Immature natural killer cell (primary cell): ENCODE measurements at places on chromosomes 5 and 9.

DNA sequence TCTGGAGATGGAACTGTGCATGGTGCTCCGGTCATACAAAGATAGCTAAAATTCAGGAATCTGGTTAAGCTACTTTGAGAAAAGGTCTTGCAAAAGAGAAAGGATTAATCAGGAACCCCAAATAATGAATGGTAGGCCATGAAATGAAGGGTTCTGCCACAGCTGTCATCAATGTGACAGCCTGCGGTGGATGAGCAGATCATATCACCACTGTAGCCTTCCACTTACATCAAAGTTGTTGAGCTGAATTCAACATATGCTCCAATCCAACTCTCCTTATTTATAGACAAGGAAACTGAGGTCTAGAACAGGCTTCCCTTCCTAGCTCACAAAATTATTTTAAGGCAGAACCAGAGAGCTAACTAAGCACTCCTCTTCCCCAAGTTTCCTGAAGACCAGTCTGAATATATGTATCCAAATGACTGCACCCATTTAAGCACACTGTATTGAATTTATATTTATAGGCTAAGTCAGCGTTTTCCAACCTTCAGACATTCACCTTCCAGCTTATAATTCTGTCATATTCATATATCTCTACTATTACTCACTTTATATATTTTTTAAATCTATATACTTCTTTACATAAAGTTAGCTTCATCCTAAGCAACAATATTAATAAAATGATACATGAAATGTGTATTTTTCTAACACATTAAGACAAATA, 13.9 kb upstream of the PTGER4 start:
- no peak for DNase-seq

GRCh38 chr9:100072805-100073204, 26.0 kb downstream of the ERP44 start:
- no peak for DNase-seq

DNA sequence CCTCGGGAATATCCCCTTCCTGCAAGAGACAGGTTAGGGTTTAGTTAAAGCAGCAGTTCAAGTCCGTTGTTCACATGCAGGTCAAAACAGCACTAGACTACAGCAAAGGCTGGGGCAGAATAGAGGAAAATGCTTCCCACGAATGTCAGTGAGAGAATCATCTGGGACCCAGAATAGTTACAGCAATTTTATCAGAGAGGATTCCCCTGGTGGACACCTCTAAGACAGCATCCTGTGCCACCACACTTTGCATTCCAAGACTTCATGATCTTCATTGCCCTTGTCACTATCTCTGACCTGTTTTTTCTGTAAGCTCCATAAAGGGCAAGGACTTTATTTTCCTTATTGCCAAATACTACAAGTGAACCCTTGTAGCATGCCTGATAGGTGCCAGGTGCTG, 12.9 kb downstream of the GRXCR2 start:
- DNase-seq: no peak

DNA sequence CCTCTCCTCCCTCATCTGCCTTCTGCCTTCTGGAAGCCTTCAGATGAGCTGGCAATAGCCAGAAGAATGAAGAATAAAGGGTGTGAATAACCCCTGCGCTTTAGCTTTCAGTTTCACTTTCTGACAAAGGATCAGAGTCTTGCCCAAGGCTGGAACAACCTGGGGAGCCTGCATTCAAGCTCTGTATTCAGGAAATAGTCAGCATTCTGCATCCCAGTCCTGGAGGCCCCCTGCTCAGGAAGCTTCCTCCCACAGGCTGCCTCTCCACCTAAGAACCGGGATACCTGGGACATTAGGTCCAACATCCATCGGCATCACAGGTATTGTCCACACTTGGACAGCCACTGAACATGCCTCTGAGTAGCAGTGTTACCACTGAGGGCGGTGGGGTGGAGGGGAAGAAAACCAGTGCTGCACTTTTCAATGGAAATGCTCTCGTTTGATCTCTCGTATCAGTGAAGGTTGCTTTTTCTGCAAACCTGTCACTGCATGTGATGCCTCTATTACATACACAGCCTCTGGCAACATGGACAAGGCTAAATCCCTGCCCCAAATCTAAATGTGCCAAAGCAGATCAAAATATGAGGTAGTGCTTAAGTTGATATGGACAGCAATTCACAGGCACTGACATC, 39.8 kb upstream of the ACO1 start:
- no peak for DNase-seq

DNA sequence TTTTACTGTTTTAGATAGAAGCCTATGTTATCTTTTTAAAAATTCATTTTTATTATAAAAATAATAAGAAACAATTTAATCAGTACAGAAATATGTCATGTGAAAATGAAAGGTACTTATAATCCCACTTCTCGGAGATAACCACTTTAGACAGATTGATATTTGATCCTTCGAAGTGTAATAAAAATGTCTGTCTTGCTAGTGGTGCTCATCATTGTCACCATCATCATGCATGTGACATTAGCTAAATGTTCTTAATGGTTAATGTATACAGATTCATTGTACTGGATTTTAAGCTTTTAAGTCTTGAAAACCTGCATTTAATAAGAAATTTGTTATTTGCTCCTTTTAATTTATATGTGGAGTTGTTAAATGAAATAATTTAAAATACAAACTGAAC, 30.1 kb upstream of the FAM120AOS start:
- no peak for DNase-seq

GRCh38 chr5:140148508-140148907, 22.8 kb downstream of the IGIP start:
- DNase-seq: no peak

GRCh38 chr9:29297592-29297991, 1724.3 kb upstream of the C9orf72 start:
- peak; percentile 11 for DNase-seq

DNA sequence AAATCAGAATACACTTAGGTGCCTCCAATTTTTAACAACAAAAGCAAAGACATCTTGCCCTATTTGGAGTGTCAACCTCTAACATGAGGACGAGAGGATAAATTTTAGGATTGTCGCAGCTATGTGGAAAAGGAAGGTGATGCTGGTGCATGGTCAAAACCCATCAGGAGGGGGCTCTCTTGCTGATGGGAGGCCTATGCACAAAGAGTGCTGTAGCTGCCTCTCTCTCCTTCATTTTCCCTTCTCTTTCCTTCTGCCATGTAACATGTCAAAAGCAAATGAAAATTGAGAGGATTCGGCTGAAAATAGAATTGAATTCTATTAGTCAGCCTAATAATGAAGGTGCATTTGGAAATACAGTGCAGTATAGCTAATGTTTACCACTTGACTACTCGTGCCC, 578.7 kb upstream of the ZNF462 start:
- DNase-seq: no peak

DNA sequence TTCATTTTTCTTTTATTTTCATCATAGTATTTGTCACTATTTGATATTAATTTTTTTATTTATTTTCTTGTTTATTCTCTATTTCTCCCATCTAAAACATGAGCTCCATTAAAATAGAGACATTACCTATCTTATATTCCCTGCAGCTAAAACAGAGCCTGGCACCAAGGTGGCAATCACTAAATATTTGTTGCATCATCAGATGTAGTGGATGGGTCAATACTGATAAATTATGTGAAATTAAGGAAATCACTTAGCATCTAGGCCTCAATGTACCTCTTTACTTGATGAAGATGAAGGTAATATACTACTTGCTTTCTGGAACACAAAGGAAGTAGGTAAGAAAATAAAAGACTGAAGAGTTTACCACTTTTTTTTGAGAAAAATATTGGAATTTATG, 24.6 kb downstream of the MFAP3 start:
- DNase-seq: no peak

DNA sequence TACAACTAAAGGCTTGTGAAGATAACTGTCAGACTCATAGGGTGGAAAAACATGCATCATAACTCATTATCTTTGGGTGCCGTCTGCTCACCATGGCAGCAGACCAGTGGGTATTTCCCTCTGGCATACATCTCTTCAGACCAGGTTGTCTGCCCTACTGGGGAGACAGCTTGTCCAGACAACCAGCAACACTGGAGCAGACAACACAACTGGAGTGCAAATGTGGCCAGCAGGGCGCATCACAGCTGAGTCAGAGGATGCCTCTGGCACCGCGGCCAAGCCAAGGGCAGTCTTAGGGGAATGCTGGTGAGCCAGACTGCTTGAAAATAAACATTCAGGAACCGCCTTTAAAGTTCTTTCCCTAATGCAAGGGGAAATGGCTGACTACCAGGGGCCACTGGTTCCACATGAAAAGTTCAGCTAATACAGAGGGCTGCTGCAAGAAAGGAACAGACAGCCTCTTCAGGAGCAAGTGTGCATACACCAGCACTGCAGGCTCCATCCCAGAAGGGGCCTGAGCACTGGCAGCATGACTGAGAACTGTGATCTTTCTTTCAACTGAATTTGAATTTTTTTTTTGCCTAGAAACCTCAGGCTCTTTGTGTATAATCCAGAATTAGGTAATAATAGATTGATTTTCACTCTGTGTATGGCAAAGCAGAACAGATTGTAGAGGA, 77.3 kb downstream of the MAMDC2 start:
- no peak for DNase-seq

- DNase-seq: no peak
Observed at GRCh38 chr9:33329979-33330378, 39.7 kb downstream of the NFX1 start.

DNA sequence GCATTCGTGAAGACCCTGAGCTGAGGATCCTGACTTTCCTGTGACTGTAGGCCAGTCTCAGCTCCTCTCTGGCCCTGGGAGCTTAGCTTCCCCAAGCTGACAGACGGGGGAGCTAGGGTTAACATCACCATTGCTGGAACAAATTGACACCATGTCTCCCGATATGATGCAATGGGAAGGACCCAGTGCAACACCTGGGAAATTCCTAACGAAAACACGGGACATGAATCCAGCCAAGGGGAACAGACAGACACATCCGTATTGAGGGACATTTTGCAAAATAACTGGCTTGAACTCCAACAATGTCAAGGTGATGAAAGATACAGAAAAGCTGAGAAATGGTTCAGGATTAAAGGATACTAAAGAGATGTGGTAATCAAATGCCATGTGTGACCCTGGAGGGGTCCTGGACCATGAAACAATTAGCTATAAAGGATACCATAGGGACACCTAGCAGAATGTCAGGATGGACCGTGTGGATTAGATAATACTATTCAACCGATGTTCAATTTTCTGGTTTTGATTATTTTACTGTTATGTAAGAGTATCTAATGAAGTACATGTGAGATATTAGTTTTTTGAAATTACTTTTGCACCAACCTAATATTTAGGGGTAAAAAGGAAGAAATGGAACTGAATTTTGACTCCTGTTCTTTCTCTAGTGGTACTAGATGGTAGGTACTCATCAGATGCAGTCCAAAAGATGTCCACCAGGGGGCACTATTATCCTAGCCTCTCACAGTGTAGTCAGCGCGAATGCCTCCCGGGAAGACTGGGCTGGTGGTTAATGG, 52.7 kb downstream of the NDST1 start:
- DNase-seq: peak; percentile 72

DNA sequence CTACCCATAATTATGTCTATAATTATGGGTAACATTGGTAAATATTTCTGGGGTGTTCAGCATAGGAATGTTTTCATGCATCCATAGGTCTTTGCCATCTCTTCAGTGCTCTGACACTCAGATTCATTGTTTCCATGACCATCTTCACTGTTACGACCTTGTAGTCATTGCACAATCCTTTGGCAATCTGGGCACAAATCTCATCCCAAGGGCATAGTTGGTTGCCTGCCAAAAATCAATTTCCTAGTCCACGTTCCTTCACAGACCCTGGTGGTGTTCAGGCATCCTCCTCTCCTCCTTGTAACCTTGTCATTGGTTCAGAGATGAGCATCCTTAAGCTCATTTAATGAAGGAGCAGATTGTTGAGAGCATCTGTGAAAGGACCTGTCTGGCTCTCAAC, 1400.7 kb downstream of the CDH12 start:
- no peak for DNase-seq

GRCh38 chr5:443239-444151, 519 bp downstream of the EXOC3 start:
- DNase-seq: no peak

GRCh38 chr5:74105126-74105780, 479.3 kb downstream of the ARHGEF28 start:
- no peak for DNase-seq

- no peak for DNase-seq
Observed at GRCh38 chr5:53871775-53872174, 311.3 kb downstream of the NDUFS4 start.

DNA sequence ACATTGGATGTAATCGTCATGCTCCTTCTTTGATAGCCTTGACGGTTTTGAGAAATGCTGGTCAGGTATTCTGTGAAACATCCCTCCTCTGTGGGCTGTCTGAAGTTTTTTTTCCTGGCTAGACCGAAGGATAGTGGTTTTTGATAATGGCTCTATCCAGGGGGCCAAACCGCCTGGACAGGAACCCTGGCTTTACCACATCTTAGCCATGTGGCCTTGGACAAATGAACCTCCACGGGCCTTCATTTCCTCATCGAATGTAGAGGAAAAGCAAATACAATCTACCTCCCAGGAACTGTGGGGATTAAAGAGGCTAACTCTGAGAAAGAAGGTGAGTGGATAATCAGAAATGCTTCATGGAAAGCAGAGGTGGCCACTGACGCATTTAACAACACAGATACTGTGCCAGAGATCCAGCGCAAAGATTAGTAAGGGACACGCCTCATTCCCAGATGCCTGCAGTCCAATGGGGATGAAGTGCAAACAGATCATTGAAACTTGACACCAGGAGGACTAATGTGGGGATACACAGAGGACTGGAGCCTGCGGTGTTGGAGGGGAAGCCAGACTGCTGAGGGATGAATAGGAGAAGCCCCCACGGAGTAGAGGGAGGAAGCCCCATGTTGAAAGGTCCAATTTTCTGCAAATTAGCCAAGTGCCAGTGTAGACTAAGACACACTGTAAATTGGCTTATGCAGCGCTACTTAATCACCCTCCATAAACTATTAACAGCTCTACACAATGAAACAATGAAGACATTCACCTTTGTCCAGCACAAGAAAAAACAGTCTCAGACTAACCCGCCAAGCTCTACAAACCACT, 41.6 kb downstream of the MYO10 start:
- DNase-seq: no peak

DNA sequence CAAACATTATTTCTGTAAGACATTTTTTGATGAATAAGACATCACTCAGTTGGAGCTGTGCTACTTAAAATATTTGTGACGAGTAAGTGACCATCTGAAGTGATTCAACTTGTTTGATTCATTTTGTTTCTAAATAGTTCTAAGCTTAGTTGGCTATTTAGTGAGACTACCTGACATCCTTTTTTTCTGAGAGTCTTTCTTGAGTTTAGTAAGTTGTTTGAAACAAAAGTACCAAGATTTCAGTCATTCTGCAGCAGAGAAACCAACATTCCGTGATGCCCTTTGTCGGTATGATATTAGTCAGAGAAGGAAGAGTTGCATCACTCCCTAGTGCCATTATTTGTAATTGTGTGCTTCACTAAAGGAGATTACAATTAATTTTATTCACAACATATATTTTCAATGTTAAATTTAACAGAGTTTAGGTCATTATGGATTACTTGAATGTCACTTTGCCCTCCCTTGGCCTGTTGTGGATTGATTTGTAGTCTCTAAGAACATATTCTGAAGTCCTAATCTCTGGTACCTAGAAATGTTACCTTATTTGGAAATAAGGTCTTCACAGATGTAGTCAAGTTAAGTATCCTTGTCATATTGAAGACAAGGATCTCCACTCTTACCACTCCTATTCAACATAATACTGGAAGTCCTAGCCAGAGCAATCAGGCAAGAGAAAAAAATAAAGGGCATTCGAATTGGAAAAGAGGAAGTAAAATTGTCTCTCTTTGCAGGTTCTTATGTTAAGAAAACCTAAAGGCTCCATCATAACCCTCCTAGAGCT, 212.2 kb downstream of the PCSK1 start:
- no peak for DNase-seq

GRCh38 chr9:127256324-127256723, 8.2 kb upstream of the GARNL3 start:
- no peak for DNase-seq
